ENCODE measurements at places on chromosomes 1 and 21.

GRCh38 chr1:22808186-22808675 lies 97.6 kb downstream of the EPHB2 start:
- DNase-seq: no peak

- no peak for DNase-seq
Observed at GRCh38 chr1:55203064-55203463, 12.1 kb downstream of the USP24 start.

- no peak for DNase-seq
Observed at GRCh38 chr1:81499487-81499886, 301.2 kb upstream of the ADGRL2 start.

- no peak for DNase-seq
Observed at GRCh38 chr1:5731110-5731423, 261.2 kb downstream of the NPHP4 start.

GRCh38 chr1:25906644-25907300 lies 553 bp upstream of the STMN1 start:
- peak; percentile 42 for DNase-seq

Data from NCI-H1930 (cell line).